AG20443 (cell line): ENCODE measurements at places on chromosomes 13 and 19.

- DNase-seq: no peak
Measured at GRCh38 chr19:33413868-33414666, 40.6 kb downstream of the CEBPG start.

DNA sequence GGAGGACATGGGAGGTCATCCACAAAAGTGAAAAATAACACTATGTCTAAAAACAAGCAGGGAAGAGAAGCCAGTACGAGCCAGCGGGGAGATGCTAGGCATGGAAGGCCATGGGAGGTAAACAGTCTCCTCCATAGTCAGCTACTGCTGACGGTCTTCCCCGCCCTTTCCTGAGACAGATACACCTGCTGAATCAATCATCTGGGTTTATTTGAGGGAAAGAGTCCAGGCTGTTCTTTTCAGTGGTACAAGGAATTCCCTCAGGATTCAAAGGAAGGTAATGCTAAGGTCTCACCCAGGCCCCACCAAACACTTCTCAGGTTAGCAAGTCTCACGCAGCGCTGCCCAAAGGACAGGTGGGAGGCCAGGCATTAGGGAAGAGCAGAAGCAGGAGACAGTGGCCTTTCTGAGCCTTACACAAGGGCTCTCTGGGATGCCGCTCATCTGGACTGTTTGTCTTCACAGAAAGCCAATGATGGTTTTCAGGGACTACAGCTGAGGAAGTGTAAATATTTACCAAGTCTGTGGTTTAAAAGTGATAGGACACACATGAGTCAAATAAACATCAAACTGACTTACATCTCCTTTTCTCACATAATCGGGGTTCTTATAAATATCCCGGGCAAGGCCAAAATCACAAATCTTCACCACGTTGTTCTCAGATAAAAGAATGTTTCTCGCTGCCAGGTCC, 173.9 kb downstream of the FLT1 start:
- no peak for DNase-seq

DNA sequence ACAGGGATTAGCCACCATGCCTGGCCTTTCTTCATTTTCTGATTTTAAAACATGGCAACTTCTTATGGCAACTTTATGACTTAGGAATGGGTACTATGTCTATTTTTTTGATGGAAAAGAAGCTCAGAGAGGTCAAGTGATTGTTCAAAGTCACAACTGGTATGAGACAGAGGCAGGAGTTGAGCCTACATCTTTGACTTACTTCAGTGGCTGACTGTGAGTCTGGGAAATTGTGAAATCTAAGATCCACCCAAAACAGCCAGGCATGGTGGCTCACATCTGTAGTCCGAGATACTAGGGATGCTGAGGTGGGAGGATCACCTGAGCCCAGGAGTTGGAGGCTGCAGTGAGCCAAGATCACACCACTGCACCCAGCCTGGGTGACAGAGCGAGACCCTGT, 2.4 kb upstream of the ACTL9 start:
- no peak for DNase-seq

DNA sequence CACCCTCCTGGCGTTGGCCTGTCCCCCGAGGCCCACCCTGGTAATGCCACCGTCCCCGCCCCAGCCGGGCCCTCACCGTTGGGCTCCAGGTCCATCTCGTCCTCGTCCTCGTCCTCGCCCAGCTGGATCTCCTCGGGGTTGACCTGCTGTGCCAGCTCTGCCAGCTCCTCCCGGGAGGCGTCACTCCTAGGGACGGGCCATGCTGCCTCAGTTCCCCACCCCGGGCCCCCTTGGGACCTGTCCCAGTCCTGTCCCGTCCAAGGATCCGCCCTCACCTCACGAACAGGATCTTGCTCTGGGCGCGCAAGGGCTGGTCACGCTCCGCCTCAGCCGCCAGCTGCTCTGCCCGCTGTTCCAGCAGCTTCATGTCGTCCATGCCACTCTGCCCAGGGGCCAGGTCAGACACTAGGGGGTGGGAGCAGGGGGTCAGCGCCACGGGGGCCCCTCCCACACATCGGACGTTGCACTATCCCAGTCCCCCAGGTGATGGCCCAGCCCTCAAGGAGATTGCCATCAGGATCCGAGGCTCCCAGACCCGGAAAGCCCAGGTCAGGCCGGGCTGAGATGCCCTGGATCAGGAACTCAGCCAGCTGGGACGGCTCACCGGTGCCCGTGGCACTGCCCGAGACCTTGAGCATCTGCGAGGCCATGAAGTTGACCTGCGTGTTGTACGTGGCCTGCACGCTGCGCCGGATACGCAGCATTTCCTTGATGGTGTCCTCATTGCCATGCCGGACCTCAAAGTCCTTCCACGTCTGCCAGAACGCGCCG, 9.5 kb downstream of the XAB2 start:
- no peak for DNase-seq

- peak; percentile 41 for DNase-seq
Measured at GRCh38 chr13:108961542-108962125, 332.2 kb downstream of the MYO16 start.

GRCh38 chr13:27955014-27955591, 14.0 kb downstream of the CDX2 start:
- DNase-seq: no peak

DNA sequence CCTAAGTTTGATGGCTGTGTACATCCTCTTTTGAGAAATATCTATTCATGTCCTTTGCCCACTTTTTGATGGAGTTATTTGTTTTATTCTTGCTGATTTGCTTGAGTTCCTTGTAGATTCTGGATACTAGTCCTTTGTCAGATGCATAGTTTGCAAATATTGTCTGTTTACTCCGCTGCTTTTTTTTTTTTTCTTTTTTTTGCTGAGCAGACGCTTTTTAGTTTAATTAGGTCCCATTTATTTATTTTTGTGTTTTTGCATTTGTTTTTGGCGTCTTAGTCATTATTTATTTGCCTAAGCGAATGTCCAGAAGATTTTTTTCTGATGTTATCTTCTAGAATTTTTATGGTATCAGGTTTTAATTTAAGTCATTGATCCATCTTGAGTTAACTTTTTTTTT, 114.9 kb downstream of the GPC6 start:
- no peak for DNase-seq

GRCh38 chr19:48445256-48445605, 552 bp upstream of the GRWD1 start:
- DNase-seq: peak; percentile 90

GRCh38 chr19:1199531-1199930, 6.0 kb upstream of the STK11 start:
- DNase-seq: no peak

GRCh38 chr19:38649305-38650171, 2.1 kb downstream of the ACTN4 start:
- DNase-seq: no peak

GRCh38 chr13:20174656-20175405, 14.0 kb upstream of the GJA3 start:
- peak; percentile 94 for DNase-seq

GRCh38 chr13:97395447-97396136, 38.4 kb upstream of the RAP2A start:
- peak; percentile 49 for DNase-seq

- DNase-seq: no peak
Measured at GRCh38 chr13:90205081-90205480, 1142.4 kb upstream of the MIR17HG start.

DNA sequence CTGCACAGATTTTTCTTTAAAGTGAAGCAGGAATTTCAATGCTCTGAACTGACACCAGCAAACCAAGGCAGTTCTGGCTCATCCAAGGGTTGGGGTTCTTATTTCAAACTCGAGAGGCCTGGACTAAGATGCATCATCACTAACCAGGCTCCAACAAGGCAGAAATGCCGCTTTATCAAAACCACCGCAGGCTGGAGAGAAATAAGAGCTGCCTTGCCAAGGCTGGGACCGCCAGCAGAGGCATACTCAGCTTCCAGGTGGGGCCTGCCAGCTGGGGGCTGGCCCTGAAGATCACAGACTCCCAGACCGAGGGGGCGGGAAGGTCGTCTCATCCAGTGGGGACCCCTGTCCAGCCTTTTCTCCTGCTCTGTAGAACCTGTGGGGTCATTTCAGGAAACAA, 37.4 kb upstream of the GAS6 start:
- DNase-seq: no peak
